NCI-H2171 (cell line): ENCODE measurements at places on chromosomes 16 and 17.

GRCh38 chr16:88619859-88620815 is 18.2 kb upstream of the IL17C start:
- no peak for DNase-seq

DNA sequence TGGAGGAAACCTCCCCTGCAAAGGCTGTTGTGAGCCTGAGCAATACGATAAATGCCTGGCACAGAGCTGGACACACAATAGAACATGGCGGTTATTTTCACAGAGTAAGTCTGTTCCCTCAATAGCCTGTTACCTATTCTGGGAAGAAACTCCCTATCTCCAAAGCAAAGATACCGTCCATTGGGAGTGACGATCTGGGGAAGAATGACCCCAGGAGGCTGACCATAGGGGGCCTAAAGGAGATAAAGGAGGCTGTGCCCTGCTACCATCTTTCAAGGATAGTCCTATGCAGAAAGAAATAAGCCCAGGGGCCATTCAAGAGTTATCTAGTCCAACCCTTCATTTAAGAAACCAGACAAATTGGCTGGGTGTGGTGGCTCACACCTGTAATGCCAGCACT is 4.1 kb upstream of the AXIN2 start:
- no peak for DNase-seq

GRCh38 chr17:39757176-39757662 is 19.5 kb downstream of the GRB7 start:
- DNase-seq = no peak

- DNase-seq = no peak
Measured at GRCh38 chr17:13601776-13602551, at the start of gene HS3ST3A1. TSS of gene HS3ST3A1 (minus strand) at chr17:13601929. CDS start at chr17:13601129, 800 bp downstream.

- DNase-seq = no peak
Measured at GRCh38 chr17:8700546-8700945, 44.1 kb downstream of the CCDC42 start.

- no peak for DNase-seq
Measured at GRCh38 chr16:87684106-87684677, 81.6 kb downstream of the KLHDC4 start.

DNA sequence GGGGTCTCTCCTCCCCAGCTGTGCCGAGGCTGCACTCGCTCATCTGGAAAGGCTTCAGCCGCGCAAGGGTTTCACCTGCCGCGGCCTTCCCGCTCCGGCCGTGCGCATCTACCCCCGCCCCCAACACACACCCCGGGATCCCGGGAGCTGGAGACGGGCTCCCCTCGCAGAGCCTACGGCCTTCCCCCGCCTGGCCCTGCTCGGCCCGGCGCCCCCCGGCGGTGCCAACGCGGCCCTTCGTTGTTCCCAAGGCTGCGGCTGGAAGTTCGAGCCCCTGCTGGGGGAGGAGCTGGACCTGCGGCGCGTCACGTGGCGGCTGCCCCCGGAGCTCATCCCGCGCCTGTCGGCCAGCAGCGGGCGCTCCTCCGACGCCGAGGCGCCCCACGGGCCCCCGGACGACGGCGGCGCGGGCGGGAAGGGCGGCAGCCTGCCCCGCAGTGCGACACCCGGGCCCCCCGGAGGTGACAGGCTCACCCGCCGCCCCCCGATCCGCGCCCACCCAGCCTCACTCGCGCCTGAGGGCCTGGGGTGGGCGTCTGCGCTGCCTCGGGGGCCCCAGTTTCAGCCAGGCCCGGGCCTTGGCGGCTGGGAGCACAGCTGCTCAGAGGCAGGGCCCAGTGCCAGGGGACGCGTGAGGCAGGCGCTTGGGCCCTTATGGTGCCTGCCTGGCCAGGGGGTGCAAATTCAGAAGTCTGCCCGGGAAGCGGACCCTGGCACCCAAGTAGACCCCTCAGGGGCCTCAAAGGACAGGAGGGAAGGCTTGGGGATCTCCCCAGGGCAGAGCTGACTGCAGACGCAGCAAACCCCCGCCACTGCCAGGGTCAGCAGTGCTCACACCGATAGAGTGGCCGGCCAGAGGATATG is 11.2 kb downstream of the GALK1 start:
- DNase-seq = no peak

GRCh38 chr17:81925860-81926450 is 1.6 kb downstream of the MAFG start:
- no peak for DNase-seq

DNA sequence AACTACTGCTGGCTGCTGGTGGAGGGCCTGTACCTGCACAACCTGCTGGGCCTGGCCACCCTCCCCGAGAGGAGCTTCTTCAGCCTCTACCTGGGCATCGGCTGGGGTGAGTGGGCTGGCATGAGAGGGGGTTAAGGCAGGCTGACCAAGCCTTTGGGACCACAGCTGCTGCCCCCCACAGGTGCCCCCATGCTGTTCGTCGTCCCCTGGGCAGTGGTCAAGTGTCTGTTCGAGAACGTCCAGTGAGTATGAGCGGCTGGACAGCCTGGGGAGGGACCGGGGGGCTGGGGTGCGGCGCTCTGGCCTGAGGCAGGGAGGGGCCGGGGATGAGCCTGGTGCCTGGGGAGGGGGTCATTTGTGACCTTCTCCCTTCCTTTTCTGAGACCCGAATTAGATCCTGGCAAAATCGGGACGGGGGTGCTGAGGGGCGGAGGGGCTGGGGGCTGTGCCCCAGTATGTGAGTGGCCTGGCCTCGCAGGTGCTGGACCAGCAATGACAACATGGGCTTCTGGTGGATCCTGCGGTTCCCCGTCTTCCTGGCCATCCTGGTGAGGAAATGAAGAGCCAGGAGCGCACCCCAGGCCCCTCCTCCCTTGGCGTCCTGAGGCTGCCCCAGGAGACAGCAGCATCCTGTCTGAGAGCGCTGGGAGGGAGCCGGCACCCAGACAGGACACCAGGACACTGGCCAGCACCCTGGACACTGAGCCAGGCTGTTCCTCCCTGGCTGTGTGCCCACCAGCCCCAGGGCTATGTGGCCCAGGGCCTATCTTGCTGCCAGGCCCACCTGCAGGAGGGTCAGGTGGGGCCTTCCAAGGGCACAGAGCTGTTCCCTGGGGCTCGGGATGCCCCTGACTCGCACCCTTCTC is 8.0 kb downstream of the GCGR start:
- DNase-seq = no peak

GRCh38 chr17:65583921-65584603 is 22.6 kb upstream of the AXIN2 start:
- DNase-seq = no peak
